MM.1S (cell line): ENCODE measurements at places on chromosomes 1 and 21.
A peak's percentile ranks its signal among the peaks of the same experiment; 100 is the strongest.

DNA sequence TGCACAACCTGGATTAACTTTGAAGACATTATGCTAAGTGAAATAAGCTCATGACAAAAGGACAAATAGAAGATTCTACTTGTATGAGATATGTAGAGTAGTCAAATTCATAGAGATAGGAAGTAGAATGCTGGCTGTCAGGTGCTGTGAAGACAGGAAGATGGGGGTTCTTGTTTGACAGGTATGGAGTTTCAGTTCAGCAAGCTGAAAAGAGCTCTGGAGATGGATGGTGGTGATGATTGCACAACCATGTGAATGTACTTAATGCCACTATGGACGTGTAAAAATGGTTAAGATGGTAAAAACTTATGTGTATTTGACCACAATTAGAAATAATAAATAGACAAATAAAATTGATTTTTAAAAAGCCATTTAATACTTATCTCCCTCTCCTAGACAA lies 169.8 kb upstream of the DUSP10 start:
- DNase-seq = peak; percentile 81

- DNase-seq = no peak
These were observed 204.8 kb upstream of the ADAMTS5 start for GRCh38 chr21:27171707-27172106.

DNA sequence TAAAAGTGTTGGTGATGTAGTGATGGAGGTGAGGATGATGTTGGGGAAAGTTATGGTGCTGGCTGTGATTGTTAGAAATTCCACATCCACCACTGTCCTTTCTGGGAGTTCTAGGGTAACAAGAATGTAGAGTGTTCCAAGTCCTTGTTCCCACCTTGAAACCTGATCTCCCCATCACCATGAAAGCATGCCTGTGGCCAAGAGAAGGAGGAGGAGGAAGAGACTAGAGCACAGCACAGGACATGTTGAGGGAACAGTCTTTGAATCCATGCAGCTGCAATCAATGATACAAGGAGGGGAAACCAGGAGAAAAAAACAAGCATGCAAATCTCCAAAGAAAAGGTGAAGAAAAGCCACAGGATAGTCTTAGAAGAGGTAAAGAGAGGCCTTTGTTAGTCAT lies 45.9 kb upstream of the ARTN start:
- no peak for DNase-seq

- no peak for DNase-seq
These were observed 28.5 kb upstream of the XPR1 start for GRCh38 chr1:180603223-180603849.

DNA sequence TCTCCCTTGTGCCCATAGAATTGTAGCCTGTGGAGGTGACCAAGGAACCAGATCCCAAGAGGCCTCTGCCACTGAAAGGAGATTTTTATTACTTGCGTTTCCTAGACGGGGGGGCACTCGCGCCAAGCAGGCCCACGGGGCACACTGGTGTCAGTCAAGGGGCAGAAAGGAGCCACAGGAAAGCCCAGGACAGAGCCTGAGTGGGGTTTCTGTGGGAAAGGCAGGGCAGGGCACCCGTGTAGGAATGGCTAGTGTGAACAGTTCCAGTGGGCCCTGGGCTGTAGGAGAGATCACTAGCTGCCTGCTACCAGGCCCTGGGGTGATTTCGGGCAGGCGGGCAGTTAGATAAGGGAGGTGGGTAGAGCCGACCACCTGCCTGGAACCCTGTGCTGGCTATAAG lies 70.8 kb downstream of the ADARB1 start:
- no peak for DNase-seq

GRCh38 chr21:43966946-43967512 lies 45.1 kb upstream of the TRAPPC10 start:
- DNase-seq = no peak

DNA sequence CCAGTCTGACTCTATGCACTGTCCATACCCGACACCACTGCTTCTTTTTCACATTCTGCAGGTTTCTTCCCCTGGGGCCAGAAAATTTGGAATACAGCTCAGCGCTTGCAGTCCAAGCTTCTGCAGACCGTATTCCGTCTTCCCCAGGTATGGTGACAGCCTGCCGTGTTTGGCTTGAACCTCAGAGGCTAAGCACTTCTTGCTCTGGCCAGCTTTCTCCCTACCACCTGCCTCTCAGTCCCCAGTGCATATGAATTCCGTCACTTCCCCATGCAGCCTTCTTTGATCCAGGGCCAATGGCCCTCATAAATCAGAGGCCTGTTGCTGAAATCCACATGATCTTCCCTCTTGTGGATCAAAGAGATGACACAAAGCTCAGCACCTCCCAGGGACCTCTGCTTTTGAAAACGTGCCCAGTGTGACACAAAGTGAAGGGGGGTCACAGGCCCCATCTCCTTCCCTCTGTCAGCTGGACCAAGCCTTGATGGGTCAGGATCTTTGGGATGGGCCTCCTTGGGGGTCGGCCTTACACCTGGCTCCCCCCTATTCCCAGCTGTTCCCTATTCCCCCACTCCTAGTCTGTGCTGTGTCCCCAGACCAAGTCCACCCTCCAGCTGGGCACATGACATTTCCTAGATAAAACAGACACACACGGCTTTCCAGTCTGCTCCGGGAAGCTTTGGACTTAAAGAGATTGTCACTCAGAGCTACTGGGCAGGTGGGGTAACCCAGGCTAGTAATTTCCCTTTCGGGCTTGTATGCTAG lies 66.6 kb downstream of the HMGB4 start:
- DNase-seq = no peak

DNA sequence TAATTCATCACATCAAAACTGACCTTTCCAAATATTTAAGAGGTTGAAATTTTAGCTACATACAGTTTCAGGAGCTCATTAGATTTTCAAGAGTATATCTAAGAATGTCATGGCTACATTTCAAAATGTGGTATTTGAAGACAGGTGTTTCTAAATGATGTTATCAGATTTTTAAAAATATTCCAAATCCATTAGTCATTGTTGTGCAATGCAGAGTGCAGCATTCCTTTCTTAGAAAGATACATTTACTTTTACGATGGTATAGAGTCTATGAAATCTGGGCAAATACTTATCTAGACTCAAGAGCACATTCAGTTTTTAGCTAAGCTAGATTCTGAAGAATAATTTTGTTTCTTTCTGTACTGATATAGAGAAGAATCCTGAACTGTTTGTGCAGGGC lies 230.3 kb downstream of the CHRM3 start:
- no peak for DNase-seq

DNA sequence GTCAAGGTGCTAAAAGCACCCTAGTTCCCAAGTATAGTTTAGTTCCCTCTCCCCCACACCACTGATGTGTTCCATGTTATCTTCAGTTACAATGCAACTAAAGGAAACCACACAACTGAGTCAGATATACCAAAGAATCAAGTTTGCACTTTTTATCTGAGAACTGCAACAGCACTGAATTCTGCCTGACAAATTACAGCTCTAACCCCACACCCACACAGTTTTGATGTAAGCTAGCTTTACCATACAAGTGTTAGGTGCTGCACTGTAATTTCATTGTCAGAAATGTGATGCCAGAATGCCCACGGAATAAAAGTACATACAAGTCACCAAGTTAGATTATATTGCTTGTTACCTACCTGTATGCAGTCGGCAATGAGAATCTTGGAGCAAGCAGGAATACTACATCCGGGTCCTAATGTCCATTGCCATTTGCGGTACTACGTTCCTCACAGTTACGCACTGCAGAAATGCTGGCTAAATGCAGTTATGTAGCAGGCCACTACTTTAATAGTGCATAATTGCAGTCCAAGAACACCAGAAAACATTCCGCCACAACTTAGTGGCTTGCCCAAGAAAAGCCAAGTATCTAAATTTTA lies 12.1 kb downstream of the SFPQ start:
- no peak for DNase-seq

GRCh38 chr1:54861070-54861761 lies 25.8 kb downstream of the DHCR24 start:
- no peak for DNase-seq

GRCh38 chr1:12177999-12178441 lies 11.2 kb downstream of the TNFRSF1B start:
- DNase-seq = no peak

GRCh38 chr1:159935719-159936272 lies 9.6 kb downstream of the IGSF9 start:
- DNase-seq = no peak

GRCh38 chr1:63877021-63877767 lies 103.4 kb downstream of the ROR1 start:
- no peak for DNase-seq

- DNase-seq = no peak
These were observed 509.7 kb downstream of the AJAP1 start for GRCh38 chr1:5164158-5164557.

DNA sequence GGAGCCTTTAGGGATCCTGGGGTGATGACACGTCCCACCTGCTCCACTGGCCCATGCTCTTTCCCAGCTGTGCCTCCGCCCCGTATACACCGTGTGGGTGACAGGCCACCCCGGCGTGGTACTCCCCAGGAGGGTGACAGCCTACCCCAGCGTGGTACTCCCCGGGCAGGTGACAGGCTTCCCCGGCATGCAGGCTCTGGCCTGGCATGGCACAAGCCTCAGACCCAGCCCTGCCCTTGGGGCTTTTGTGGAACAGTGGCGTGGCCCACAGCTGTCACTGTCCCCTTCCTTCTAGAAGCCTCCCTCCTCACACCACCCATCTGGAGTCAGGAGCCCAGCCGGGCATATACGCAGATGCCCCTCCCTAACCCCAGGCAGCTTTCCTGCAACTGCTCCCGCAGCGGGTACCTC lies 4.7 kb upstream of the PFKL start:
- no peak for DNase-seq

- no peak for DNase-seq
These were observed 86.4 kb downstream of the RPE65 start for GRCh38 chr1:68363339-68363738.

- no peak for DNase-seq
These were observed 22.2 kb upstream of the ITPKB start for GRCh38 chr1:226761322-226761721.

DNA sequence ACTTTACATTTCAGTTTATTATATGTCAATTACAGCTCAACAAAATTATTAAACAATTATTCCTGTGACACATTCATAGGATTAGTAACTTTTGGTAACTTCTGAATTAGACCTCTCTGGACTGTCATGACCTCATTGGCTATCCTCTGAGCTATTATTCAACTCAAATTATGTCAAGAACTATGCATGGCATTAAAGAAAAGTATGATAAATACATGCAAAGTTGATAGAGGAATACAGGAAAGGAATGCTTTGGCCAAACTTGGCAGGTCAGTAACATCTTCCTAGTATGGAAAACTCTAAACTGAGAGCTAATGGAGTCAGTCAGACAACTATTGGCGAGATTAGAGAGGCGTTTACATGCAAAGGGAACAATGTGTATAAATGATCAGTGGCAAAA lies 158.4 kb downstream of the DUSP10 start:
- no peak for DNase-seq

GRCh38 chr1:210662291-210663050 lies 333.8 kb downstream of the HHAT start:
- no peak for DNase-seq

DNA sequence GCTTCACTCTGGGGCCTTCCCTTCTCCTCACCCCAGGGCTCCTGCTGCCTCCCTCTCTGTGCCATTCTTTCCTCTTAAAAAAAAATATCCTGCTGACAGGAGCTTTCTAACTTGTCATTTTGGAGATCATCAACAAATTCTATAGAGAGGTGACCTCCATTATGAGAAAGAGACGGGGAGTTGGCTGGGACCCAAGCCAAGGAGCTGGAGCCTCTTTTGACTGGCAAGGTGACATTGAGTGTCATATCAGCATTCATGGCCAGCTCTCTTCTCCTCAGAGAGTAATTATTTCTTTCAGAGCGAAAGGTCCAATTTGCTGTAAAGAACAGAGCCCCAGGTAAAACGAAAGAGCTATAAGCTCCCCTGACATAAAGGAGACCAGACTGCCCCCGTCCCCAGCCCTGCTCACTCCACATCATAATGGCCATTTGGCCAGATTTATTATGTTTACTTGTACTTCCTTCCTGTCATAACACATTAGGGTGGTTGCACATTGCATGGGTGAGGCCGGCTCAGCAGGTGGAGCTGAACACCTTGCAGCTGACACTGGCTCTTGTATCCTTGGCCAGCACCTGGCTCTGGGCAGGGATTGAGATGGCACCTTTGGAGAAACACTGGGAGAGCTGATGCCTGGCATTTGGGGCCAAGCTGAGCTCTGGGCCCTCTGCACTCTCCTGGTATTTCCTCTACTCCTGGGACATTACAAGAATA lies 404.0 kb upstream of the VAMP3 start:
- DNase-seq = no peak

DNA sequence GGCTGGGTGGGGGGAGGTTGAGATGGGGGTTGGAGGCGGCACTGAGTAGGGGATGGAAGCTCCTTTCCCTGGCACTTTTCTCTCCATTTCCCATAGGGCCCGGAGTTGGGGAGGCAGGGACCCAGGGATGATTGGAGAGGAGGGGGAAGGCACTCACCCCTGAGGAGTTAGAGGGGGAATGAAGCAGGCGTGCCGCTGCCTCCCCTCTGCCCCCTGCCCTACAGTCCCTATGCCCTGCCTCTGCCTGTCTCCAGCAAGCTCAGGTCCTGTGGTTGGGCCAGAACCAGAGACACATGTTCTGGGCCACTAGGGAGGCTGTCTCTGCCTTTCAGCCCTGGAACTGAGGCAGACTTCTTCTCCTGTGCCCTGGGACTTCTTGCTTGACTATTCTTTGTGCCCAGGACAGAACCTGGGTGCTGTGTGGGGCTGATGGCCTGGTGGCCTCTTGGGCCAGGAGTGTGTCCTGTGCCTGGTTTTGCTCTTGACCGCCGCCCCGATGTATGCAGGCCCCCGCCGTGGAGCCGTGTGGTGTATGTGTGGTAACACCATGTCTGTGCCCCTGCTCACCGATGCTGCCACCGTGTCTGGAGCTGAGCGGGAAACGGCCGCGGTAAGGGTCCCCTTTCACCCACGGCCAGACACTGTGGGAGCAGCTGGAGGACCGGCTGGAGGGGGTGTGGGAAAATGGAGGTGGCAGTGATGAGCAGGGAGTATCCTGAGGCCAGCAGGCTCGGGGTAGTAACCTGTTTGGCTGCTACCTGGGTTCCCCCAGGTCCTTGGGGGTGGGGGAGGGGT lies 1.4 kb downstream of the LYPLA2 start:
- no peak for DNase-seq

DNA sequence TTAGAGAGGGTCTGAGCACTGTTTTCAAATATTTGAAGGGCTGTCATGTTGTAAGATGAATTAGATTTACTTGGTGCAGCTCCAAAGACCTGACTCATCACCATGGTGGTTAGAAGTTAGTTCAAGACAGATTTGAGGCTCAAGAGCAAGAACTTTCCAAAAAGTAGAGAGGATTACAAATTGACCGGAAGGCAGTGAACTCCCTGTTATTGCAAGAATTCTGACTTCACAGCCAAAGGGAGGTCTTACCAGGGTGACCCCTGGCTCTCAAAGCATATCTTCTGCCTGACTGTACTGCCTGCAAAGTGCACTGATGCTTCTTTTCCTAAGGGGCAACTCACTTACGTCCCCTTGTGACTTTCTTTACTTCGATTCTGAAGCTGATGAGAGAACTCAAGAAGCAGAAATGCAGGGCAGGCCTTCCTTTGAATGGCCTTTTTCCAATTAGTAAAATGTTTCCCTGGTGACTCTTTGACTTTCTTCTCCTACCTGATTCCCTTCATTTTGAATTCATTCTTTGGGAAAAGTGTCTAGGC lies 86.4 kb downstream of the NAV1 start:
- DNase-seq = no peak

- DNase-seq = no peak
These were observed 220.0 kb downstream of the FGGY start for GRCh38 chr1:59516881-59517280.
